ENCODE measurements at places on chromosomes 2 and 18. TPM values are rescaled to one million over a fixed set of nuclear protein-coding genes. Genes with fewer than 3 reads are reported as not detected.

Gene ST6GAL2
- 21.9 TPM for total RNA-seq

Gene UGT1A1
- total RNA-seq: 1.1 TPM

Gene CHPF
- total RNA-seq: 30.9 TPM

Gene HAAO
- not detected for total RNA-seq

Gene LONRF2
- 3.0 TPM for total RNA-seq

Gene FAM124B
- not detected for total RNA-seq

Gene NOL4
- not detected for total RNA-seq
